ENCODE measurements at places on chromosomes 11 and 22.

DNA sequence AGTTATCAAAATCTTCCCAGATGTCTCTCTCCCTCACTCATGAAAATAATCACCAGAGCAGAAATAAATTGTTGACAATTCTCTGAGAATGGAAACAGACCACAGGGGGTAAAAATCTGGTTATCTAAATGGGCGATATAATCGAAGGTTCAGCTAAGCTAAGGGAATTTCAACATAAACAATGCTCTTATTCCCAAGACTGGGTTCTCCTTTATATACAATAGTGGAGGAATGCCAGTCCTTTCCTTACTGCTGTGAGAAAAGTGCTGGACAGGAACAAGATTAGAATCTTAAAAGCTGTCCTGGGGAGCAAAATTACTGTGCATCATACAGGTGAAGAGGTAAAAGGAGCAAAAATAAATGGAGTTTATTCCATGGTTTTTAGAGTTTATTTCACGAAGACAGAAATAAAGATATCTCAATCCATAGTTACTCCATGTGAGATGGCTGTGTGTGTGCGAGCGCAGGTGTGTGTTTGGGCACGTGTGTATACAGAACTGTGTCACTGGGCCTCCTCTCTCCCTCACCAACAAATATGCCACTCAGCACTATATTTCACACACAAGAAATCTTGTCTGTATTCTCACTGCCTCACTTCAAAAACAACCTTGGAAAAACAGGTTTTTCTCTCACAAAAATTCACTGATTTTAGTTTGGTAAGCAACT, 385.6 kb downstream of the DCDC1 start:
- no peak for DNase-seq

- peak; percentile 63 for DNase-seq
Observed at GRCh38 chr22:27274770-27275449, 526.6 kb downstream of the MN1 start.

DNA sequence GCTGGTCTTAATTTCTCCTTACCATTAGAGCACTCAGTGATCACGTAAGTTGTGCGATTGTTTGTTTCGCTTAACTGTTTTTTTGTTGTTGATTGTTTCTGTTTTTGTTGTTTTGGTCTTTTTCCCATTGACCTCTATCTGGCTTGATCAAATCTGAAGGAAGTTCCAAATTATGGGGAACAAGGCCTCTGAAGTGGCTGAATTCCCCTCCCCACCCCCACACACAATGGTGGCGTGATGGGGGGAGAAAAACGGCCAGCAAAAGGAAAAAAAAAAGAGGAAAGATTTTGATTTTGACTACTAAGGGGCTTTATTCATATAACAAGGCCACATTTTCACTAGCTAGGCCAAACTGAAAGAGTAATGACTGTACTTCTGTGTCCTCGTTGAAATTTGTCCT, 53.6 kb downstream of the OSBPL5 start:
- DNase-seq = no peak

DNA sequence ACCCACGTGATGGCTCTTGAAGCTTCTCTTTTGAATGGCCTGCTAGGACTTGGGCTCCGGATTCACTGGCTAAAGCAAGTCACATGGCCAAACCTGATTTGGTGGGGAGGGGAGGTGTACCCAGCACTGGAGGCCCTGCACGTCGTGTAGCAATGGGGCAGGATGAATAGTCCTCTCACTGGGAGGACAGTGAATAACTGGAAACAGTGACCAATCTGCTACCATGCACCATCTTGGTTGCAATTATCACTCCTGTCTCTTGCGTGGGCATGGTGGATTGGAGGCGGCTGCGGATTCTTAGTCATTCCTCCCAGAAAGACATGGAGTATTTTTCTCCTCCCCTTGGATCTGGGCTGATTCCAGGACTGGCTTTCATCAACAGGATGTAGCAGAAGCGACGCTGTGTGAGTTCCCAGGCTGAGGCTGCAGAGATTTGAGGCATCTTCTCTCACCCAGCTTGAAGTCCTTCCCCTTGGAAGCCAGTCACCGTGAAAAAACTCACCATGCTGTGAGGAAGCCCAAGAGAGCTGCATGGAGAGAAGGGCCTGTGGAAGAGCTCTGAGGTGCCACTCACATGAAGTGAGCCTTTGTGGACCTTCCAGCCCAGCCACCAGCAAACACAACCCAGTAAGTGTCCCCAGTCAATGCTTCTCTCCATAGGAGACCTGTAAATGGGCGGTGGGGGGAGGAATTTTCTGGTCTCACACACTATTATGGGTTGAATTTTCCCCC, 70.4 kb downstream of the IGLL1 start:
- DNase-seq = peak; percentile 53

GRCh38 chr11:10379871-10380568, 75.0 kb upstream of the AMPD3 start:
- peak; percentile 67 for DNase-seq

DNA sequence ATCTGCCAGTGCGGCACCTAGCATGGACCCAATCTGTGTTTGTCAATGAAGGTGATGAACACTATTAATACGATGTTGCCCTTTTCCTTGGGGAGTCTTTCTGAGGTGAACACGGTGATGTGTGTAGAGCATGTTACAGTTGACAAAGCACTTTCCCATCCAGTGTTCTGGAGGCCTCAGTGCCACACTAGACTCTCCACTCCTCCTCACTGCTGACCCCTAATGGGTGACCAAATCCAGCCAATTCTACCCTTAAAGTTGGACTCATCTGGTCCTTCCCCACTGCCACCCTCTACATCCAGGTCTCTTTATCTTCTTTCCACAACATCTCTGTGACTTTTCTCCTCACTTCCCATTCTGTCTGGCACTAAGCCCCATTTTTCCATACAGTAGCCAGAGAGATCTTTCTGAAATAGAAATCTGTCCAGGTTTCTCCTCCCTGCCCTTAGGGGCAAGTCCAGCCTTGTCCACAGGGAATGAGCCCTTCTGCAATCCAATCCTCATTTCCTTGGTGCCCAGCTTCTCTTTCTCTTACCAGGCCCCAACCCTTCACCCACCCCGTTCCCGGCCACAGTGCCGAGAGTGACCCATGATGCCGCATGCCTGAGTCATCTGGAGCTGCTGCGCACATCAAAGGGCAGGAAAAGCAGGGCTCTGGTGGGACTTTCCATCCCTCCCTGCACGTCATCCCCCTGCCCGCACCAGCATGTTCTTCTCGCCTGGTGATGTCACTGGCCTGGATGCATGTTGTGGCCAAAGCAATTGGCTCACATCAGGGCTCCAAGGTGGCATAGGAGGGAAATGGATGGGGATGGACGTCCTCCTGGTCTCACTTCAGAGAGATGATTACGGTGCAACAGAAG, 64.2 kb downstream of the RASSF10 start:
- DNase-seq = peak; percentile 10

DNA sequence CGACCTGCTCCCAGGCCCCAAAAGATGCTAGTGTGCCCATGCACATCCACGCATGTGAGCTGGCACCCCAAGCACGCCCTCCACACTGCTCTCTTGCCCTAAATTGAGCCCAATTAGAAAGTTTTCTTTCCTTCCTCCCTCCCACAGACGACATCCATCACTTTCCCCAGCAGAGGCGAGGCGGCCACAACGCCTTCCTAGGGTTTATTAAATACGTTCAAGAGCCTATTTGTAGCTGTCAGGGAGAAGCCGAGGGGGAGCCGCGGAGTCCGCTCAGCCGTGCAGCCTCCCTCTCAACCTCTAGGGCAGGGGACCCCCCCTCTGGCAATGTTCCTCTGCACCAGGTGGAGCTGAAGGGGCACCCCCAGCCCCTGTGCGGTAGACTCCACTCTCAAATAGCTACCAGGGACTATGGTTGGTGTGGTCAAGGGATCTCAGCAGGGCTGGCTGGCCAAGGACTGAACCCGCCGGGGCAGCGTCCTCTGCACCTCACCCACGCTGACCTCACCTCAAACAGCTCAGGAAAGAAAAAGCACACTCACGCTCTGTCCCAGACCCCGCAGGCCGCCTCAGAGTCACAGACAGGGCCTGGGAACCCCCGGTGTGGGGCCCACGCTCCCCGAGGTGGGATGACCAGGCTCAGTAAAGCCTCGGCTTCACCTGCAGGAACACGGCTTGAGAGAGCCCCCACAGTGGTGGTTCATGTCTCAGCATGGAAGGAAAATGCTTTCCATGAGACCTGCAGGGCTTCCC, 152.4 kb downstream of the DSCAML1 start:
- no peak for DNase-seq

Data from cardiac fibroblast (primary cell).